ENCODE measurements at places on chromosomes 6 and 20. TPM values are rescaled to one million over a fixed set of nuclear protein-coding genes. Genes with fewer than 3 reads are reported as not detected.

DNA sequence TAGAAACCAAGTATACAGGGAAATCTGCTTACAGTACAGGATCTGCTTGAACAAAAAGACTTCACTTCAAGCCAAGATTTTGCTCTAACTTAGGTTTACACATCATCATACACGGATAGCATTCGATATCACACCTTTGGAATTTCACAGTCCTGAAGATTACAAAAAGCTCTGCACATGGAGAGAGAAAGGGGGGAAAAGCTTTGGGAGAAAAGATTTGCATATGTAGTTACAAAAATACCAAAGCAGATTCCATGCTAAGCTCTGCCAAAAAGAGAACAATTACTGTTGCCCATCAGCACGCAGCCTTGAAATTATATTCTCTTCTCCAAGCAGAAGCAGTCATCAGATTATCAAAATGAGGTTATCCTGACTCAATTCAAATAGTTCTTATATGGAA is 62.0 kb downstream of the HIVEP2 start:
- DNase-seq: no peak
- H3K27ac ChIP-seq: peak overlapping the region; percentile 97
- peaks cover 59% of the 10 kb centered on the region for H3K4me1 ChIP-seq
- peak overlapping the region; percentile 9 for H3K4me3 ChIP-seq
- no peaks in the 10 kb centered on the region for H3K36me3 ChIP-seq

Gene RAE1
- 22.7 TPM for total RNA-seq

- no peak overlapping the region for H3K4me3 ChIP-seq
- no peaks in the 10 kb centered on the region for H3K27me3 ChIP-seq
- no peaks in the 10 kb centered on the region for H3K36me3 ChIP-seq
- H3K27ac ChIP-seq: no peak overlapping the region
Observed at GRCh38 chr6:107344383-107344782, 115.0 kb downstream of the PDSS2 start.

- H3K27ac ChIP-seq: no peak overlapping the region
- H3K4me3 ChIP-seq: no peak overlapping the region
- no peaks in the 10 kb centered on the region for H3K27me3 ChIP-seq
- DNase-seq: no peak
- no peaks in the 10 kb centered on the region for H3K36me3 ChIP-seq
Observed at GRCh38 chr20:24494460-24494920, 25.1 kb downstream of the SYNDIG1 start.

GRCh38 chr6:128827675-128828464 is 55.1 kb upstream of the LAMA2 start:
- no peaks in the 10 kb centered on the region for H3K36me3 ChIP-seq
- no peaks in the 10 kb centered on the region for H3K4me1 ChIP-seq
- peak; percentile 19 for DNase-seq
- peaks cover 3% of the 10 kb centered on the region for H3K27me3 ChIP-seq
- H3K27ac ChIP-seq: no peak overlapping the region

Gene MYLK2
- total RNA-seq: under 0.01 TPM

All from osteoblast (primary cell).